ENCODE measurements at places on chromosomes 3 and 15. TPM values are rescaled to one million over a fixed set of nuclear protein-coding genes. Genes with fewer than 3 reads are reported as not detected.

DNA sequence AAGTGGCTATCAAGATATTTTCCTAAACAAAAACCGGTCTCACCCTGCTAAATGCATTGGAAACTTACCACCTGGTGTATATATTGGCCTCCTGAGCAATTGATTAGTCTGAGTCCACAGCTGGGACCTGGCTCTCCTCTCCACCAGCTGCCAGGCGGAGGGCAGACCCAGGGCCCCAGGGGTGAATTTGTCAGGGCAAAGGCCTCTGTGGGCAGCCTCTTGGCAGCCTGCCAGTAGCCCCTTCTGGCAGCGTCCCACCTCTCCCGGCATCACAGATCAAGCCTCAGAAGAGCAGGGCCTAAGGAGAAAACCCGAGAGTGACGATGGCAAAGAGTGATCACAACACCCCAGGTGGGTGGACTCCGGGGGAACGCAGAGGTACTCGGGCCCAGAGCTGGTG, 43.0 kb upstream of the IDH2 start:
- DNase-seq, result no peak

- peak; percentile 63 for DNase-seq
Measured at GRCh38 chr3:132245552-132246142, 71.6 kb upstream of the ACP3 start.

DNA sequence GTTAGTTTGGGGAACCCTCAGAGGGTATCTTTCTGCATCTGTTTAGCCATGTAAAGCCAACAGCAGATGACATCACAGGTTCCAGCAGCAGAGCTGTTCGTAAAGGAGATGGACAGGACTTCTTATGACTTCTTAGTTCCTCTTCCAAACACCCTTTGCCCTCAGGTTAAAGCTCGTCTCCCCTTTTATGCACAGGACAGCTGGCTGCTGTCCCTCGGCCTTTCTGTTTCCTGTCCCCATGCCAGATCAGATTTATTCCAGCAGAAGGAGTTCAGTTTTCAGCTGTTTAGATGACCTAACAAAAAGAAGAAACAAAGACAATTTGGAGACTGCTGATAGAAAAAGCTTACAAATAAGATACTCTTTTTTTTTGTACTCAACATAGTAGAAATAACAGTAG, 45.1 kb downstream of the SEC22A start:
- no peak for DNase-seq

GRCh38 chr3:179504371-179504770, 53.1 kb upstream of the GNB4 start:
- no peak for DNase-seq

GRCh38 chr3:113266738-113267137, 55.4 kb downstream of the BOC start:
- no peak for DNase-seq

GRCh38 chr15:86322629-86323028, 243.0 kb downstream of the AGBL1 start:
- DNase-seq, result no peak

AGBL1 gene
- 0.05 TPM for polyA plus RNA-seq

RBP2 gene
- 0.26 TPM for polyA plus RNA-seq

SYNM gene
- polyA plus RNA-seq, result 5.4 TPM

ZBTB11 gene
- 8.7 TPM for polyA plus RNA-seq

PRICKLE2 gene
- polyA plus RNA-seq, result 4.3 TPM

MYNN gene
- polyA plus RNA-seq, result 12.8 TPM
